COLO829 (cell line): ENCODE measurements at places on chromosomes 4 and X.

GRCh38 chr4:3673176-3673575 is 93.0 kb upstream of the ADRA2C start:
- no peak for DNase-seq

- no peak for DNase-seq
Observed at GRCh38 chr4:52957835-52958631, 95.9 kb downstream of the RASL11B start.

- no peak for DNase-seq
Observed at GRCh38 chrX:103399744-103400143, 23.4 kb downstream of the BEX3 start.

DNA sequence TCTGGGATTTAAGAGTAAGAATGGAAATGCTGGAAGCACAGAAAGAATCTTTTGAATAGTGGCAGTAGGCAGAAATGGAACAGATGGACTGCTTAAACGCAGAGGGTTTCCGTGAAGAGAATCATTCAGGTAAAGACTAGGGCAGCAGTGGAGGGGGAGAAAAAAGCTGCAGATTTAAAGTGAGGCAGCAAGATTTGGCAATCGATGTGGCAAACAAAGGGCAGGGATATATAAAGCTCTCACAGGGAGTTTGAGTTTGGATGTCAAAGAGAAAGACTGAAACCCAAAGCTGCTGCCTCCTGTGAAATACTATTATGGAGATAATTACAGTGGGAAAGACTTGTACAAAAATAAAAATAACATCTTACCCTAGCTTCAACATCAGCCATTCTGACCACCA is 384.0 kb downstream of the CENPC start:
- DNase-seq, result no peak

GRCh38 chr4:98560321-98560720 is 98.1 kb downstream of the TSPAN5 start:
- DNase-seq, result no peak

- no peak for DNase-seq
Observed at GRCh38 chrX:2336181-2336580, 164.6 kb downstream of the DHRSX start.

DNA sequence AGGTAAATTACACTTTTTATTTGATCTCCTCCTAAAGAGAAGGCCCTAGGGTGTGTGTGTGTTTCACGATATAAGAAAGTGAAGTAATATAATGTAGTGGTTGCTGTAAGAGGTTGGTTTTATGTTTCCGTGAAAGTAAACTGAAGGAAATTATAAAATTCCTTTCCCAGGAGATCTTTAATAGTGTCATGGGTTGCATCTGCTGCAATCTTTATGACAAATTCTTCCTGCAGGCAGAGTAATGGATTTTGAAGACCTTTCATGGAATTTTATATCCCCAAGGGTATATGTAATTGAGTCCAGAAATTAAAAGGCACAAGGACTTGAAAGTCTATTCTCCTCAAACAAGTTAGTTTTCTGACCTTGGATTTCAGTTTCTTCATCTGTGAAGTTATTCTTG is 538.6 kb downstream of the ANKRD50 start:
- DNase-seq, result no peak

DNA sequence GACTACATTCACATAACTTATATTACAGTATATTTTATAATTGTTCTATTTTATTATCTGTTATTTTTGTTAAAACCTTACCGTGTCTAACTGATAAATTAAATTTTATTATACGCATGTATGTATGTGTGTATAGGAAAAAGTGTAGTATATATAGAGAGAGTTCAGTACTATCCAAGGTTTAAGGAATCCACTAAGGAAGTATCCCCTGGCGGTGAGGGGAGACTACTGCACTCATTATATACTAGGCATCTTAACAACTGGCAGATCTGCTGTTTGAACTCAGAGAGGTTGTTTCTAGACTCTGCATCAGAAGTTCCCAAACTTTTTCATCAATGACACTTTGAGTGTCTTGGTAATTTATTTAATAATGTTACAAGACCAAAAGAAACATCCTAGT is 70.9 kb downstream of the NDST4 start:
- DNase-seq, result no peak

DNA sequence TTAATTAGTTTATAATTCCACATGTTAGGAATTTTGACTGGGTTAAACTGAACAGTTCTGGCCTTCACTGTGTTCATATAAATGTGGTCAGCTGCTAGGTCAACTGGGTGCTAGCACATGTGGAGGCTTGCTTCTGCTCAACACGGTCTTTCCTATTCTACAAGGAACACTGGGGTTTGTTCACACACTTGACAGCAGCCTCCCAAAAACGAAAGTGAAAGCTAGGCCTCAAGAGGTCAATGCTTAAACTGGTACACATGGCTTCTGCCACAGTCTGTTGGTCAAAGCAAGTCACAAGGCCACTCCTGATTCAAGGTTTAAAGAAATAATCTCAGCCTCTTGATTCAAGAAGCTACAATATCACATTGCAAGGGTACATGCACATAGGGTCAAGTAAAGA is 126.5 kb downstream of the QDPR start:
- no peak for DNase-seq

- no peak for DNase-seq
Observed at GRCh38 chrX:148381603-148382002, 118.8 kb upstream of the AFF2 start.

DNA sequence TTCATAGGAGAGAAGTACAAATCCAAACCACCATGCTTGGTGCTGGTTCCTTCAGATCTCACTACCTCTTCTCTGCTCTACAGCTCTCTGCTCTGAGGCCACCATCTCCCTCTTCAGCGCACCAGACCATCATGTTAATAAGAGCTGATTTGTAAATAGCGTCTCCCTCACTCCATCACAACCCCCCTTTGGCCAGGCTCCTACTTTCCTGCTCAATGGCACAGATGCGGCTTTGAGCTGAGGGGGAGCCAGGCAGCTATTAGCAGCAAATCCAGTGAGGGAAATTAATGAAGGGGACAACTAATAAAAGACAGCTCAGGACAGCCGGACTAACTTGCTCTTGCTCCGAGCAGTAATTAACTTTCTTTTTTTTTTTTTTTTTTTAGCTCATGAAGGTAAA is 13.1 kb downstream of the NEUROG2 start:
- DNase-seq, result no peak

DNA sequence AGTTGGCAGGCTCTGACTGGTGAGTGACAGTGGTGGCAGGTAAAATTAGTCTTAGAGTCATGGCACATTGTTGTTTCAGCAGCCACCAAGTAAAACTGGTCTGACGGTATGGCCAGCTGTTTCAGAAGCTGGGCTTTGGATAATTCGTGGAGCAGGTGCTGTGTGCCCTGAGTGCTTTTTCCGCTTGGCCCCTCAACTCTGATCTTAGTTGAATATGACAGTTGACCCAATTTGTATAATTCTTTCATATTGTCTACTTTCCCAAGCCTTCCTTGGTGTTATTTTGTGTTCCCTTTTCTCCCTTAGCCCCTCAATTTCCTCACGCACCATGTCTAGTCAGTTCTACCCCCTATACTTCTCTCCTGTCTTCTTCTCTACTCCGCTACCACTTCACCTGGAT is 32.0 kb downstream of the CDS1 start:
- no peak for DNase-seq

DNA sequence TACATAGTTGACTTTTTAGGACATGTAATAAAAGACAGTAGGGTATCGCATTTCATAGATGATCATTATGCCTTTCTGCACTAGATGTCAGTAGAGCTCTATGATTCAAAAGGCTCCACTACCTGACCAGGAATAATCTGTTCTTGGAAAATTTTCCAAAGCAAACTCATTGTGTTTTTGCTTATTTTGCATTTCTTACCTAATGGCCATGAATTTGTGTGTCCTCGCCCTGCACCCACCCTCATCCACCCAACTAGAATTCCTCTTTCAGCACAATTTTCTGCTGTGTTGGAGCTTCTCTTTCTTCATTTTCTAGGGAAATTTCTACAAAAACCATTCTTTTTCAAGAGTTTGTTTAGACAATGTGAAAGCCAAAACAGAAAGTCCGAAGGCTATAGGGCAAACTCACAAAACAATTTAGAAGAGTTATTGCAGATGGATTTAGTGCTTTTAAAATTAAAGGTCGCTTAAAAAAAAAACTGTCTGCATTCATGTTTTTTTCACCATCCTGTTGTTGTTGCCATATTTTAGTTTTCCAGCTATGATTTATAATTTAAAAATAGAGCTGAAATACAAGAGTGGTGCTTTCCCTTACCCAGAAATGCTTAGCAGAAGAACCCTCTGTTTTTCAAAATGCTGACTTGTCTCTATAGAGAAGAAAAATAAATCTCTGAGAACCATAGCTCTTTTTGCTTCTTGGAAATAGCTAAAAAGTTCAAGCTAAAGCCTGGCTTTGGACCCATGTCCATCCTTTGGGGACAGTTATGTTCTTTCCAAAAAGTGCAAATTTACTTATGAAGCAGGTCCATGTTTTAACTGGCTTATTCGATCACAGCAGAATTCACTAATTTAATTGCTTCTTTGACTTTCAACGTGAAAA is 183.7 kb downstream of the SPATA18 start:
- peak; percentile 88 for DNase-seq

GRCh38 chr4:145388043-145388442 is 93.6 kb upstream of the SMAD1 start:
- no peak for DNase-seq

DNA sequence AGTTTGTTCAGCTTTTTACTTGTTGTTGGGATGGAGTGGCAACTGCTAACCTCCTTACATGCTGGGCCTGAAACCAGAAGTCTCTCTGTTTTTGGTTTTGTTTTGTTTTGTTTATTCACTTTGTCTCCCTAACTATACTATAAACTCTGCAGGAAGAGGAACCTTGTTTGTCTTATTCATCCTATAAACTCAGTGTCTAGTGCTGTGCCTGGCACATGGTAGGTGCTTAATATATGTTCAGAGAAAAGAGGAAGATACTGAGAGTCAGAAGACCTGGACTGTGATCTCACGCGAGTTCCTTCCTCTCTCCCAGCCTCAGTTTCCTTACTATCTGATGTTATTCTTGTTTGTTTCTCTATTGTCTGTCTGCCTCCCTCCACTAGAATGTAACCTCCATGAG is 71.3 kb downstream of the PRPS1 start:
- no peak for DNase-seq

GRCh38 chr4:109067508-109068235 is 234.8 kb downstream of the COL25A1 start:
- DNase-seq, result no peak

GRCh38 chr4:78414116-78414515 is 137.5 kb upstream of the ANXA3 start:
- no peak for DNase-seq

DNA sequence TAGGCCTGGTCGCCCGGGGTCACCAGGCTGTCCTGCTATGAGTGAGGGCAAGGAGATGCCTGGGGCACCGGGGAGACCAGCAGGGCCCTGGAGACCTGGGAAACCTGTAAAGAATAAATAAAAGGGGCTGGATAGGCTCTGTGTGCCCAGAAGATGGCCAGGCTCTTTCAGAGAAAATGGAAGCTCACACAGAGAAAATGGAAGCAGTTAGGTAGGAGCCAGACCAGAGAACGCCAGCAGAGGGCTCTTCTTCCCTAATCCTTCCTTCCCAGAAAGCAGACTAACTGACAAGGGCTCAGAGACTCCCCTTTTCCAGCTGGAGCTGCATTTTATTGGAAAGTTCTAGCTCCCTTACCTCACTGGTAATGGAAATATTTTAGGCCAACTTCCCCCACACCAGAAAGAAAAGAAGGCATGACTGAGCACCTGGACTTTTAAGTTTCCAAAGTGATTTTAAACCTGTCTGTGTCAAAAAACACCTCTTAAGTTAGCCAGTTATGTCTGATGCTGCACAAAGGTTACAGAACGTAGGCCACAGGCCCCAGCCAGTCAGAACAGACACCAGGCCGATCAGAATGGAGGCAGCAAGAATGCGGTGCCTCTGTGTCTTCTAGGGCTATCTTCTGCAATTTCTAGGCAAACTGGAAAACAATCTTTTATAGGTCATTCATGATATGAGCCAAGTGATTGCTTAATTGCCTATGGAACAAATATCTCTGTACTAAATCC is 74.0 kb downstream of the ATG4A start:
- peak; percentile 25 for DNase-seq

DNA sequence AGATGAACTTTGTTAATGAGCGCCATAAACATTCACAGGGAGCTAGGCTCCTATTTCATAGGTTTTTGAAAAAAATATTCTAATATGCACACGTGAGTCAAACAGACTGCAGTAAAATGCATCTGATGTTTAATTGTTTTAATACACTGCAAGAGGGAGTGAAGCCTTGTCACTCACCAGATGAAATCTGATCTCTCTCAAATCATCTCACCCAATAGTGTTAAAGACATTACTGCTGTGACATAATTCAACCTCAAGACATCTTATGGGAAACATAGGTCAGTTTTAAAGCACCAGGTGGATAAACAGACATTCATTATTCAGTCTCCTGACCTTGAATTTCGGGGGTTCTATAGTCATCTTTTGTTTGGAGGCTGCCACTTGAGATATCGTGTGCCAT is 148.3 kb downstream of the MAML3 start:
- peak; percentile 22 for DNase-seq

- DNase-seq, result no peak
Observed at GRCh38 chrX:70825366-70825765, 83.1 kb downstream of the TEX11 start.

GRCh38 chrX:11996810-11997209 is 141.5 kb upstream of the FRMPD4 start:
- DNase-seq, result no peak

DNA sequence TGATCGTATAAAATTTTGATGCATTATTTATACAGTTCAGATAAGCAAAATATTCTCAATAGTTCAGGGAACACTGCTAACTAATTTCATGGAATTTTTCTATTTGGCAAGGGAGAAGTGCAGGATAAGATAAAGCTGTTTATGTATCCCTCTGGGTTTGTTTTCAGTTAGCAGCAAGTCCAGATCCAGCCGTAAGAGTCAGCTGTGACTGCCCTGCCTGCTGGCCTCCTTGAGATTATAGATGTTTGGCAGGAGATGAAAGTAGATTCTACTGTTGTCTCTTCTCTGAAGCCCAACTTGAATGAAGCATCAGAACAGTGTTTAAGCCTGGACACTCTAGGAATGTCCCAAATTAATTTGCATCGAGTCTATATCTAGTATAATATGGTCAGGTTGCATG is 29.5 kb downstream of the ANTXR2 start:
- no peak for DNase-seq

- no peak for DNase-seq
Observed at GRCh38 chr4:7210824-7211223, 18.5 kb downstream of the SORCS2 start.

- no peak for DNase-seq
Observed at GRCh38 chr4:105970371-105970770, 75.1 kb downstream of the NPNT start.

- peak; percentile 20 for DNase-seq
Observed at GRCh38 chr4:80610845-80611677, 275.5 kb downstream of the CFAP299 start.

DNA sequence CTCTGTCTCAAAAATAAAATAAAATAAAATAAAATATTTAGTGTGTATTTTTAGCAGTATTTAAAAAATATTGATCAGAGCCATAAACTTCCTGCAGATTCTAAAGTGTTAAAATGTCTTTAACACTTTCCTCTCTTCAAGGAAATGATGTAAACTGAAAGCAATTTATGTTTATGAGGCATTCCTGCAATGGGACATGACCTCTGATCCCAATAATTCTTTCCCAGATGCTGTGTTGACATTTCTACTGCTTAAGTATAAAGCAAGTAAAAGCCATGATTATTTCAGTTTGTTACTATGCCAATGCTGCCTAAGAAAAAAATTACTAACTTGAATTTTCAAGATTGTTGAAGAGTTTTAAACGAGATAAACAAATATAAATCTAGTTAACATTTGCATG is 29.0 kb downstream of the COQ2 start:
- no peak for DNase-seq

- no peak for DNase-seq
Observed at GRCh38 chrX:77502951-77503525, 55.8 kb downstream of the FGF16 start.

GRCh38 chr4:5572114-5572513 is 136.2 kb downstream of the EVC2 start:
- DNase-seq, result no peak
